ENCODE measurements at places on chromosomes 7 and 10.

GRCh38 chr10:130757821-130758489, 553.6 kb downstream of the TCERG1L start:
- DNase-seq = no peak

- DNase-seq = no peak
Observed at GRCh38 chr10:130771491-130771946, 540.0 kb downstream of the TCERG1L start.

DNA sequence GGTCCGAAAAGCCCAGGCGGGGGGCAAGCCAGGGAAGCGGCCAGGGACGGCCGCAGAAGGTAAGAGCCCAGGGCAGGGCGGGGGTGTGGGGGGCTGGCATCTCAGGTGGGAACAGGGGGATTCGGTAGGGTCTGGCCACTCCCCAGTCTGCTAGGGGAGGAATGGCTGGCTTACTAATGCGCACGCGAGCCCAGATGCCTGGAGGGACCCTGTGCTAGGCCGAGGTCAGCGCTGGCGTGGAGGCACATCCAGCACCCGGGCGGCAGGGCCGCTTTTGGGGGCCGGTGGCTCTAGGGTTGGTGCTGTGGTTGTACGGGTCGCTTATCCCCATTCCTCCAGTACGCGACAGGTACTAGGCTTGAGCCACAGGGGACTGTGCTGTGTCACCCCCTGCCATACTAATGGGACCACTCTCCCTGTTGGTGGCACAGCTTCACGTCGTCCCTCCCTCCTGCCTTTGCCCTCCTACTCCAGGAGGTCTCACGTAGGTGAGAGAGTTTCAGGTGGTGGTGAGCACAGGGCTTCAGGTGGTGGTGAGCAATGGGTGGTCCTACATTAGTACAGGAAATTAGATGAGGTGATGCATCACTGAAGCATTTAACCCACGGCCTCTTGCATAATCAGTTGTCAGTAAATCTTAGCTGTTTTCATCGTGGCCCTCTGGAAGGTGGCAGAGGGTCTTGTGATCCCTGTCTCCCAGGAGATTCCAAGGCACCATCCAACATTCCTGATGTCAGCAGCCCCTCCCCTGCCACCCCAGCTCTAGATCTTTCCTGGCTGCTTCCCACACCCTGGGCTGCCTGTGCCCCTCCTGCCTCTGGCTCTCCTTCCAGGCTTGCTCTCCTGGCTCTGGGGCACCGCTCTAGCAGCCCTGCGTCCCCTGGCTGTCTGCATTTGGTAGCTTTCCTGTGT, 971 bp downstream of the AEBP1 start:
- DNase-seq = peak; percentile 65

DNA sequence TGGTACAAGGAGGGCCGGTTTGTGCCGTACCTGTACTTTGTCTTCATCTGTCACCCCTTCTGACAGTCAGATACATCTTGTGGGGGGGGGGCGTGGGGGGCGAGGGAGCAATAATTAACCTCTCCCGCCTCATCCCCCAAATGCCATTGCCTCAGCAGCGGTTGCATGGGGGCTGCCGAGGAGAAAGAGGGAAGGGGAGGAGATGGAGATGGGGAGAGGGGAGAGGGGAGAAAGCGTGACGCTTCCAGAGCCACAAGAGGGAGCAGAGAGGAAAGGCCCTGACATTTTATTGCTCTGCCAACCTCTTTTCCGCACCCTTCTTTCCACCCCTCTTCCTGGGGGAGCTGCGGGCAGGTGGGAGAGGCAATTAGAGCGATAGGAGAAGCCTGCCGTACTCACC, 11.8 kb downstream of the KAZALD1 start:
- DNase-seq = no peak

- no peak for DNase-seq
Observed at GRCh38 chr7:85306115-85306514, 119.3 kb upstream of the SEMA3D start.

DNA sequence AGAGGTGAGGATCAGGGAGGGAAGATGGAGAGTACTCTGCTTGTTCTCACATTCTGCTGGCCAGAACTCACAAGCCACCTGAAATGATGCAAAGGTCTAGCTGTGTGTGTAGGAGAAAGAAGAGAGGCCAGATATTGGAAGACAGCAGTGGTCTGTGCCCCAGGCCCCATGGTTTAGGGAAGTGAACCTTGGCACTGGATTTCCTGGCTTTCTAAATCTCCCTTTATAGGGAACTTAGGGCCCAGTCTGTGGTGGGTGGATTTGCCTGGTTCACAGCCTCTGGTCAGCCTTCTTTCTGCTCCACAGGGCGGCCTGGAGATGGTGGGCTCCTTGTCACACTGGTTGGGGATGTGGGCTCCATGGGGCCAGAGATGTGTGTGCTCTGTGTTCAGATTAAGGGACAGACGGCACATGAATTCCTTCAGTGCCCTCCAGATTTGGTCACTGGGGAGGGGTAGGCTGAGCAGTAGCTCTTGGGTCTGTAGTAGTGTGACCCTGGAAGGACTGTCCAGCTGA, 9.5 kb upstream of the SH2D4B start:
- DNase-seq = no peak

DNA sequence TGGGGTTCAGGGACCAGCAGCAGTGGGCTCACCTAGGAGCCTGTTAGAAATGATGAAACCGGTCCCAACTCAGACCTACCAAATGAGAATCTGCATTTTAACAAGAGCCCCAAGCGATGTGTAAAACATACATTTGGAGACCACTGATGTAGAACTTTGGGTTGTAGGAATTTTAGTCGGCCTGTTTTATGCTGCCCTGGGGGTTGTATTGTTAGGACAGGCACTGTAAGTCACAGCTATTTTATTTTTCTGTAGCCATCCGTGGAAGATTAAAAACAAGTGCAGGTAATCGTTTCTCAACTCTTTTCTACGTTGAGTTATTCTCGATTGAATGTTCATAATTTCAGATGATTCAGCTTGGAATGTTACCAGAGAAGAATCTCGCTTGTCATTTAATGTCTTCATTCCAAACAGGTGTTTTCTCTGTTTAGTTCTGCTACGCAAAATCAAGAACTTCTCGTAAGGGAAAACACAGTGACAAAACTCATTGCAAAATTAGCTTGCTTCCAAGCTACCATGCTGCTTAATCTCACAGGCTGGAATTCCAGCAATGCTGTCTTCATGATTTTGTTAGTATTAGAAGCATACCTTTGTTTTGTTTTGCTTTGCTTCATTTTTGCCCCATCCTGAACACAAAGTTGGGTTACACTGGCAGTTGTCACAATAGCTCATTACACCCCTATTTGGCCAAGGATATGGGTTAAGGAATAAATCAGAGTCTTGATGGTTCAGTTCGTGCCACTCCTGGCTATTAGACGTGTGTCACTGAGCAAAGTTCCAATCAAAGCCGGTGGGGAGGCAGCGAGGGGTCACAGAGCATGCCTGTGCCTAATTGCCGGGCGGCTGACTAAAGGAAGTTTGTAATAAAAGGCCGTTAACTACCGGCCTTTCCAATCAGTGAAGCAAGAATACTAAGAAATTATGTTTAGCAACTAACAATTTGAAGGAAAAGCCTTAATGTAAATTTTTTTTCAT, 676.9 kb downstream of the GATA3 start:
- no peak for DNase-seq

DNA sequence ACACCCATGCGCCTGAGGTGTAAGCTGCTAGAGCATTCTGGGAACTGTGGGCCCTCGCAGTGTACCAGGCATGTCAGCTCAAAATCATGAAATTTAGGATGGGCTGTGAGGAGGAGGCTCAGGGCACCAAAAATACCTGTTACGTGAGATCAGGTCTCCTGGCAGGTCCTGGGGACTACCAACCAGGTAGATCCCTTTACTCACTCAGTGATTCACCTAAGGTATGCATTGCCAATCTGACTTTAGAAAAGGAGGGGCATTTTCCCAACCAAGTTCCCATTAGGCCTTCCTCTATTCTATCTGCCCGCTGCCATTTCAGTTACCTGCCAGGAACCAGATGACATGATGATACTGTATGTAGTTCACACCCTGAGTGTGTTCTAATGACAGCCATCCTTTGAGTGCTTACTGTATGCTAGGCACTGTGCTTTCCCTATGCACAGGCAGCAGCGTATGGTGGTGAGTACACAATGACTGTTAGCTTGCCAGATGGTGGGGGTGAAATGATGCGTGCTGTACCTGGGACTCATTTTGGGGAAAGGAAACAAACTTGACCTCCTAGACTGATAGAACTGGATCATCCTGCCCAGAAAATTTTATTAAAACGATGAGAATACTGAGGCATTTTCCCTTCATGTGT, 62.0 kb downstream of the CFAP58 start:
- DNase-seq = no peak

GRCh38 chr7:127946847-127947246, 84.4 kb downstream of the LRRC4 start:
- DNase-seq = no peak

DNA sequence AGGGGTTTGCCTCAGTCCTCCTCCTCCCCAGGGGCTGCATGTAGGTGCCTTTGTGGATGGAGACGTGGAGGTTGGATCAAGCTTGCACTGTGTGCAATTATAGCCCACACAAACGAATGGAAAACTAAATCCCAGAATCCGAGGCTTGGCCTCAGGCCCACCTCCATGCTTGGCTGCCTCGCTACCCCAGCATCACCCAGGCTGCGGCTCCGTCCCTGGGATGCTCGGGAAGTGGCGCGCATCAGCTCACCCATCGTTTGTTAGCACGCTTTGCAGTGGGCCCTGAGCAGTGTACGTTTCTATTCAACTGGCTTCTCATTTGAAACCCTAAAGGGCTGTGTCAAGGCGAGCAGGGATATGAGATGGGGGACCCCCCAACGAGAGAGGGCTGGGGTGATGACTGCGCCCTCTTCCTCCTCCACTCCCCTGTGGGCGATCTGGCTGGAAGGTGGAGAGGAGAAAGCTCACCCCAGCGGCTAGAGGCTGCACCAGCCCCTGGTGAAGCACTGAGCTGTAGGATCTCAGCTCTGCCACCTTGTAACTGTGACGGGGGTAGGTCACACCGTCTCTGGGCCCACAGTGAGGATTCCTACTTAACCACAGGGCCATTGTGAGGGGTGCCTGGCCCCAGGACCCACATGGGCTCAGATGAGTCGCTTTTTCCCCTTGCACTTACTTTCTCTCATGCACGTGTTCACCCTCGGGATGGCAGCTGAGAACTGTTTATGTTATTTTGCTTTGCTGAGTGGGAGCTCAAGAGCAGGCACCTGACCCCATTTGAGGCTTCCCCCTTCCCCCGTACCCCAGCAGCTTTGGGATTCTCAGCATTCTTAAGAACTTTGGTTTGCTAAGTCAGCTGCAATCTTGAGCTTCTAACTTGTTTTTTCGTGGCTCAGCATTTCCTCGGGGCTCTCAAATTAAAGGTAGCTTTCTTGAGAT, 12.7 kb upstream of the BTBD16 start:
- DNase-seq = no peak

GRCh38 chr10:3654496-3654895, 130.5 kb downstream of the KLF6 start:
- no peak for DNase-seq

- DNase-seq = no peak
Observed at GRCh38 chr10:3427347-3427746, 254.8 kb upstream of the PITRM1 start.

DNA sequence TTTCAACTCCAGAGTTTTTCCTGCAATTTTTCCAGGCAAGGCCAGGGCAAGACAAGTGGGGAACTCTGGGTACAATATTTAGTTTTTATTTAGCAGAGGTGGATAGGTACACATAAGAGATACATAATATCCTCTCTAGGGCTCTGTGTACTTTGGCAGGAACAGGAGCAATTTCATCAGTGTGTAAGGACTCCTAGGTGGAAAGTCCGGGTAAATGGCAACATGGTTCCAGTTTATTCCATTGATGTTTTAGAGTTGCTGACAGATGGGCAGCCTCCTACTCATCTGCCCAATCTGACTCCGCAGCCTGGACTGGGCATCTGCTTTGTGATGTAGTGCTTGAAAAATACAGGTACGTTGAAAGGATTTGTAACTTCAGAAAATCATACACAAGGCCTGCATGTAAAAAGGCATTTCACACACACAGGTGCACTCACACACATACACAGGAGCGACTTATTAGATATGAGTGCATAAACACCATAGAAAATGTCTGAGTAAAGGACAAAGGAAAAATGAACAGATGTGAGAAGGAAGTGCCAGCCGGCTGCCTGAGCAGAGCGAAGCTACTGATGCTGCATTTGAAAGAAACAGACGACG, 5.7 kb downstream of the PON1 start:
- no peak for DNase-seq

DNA sequence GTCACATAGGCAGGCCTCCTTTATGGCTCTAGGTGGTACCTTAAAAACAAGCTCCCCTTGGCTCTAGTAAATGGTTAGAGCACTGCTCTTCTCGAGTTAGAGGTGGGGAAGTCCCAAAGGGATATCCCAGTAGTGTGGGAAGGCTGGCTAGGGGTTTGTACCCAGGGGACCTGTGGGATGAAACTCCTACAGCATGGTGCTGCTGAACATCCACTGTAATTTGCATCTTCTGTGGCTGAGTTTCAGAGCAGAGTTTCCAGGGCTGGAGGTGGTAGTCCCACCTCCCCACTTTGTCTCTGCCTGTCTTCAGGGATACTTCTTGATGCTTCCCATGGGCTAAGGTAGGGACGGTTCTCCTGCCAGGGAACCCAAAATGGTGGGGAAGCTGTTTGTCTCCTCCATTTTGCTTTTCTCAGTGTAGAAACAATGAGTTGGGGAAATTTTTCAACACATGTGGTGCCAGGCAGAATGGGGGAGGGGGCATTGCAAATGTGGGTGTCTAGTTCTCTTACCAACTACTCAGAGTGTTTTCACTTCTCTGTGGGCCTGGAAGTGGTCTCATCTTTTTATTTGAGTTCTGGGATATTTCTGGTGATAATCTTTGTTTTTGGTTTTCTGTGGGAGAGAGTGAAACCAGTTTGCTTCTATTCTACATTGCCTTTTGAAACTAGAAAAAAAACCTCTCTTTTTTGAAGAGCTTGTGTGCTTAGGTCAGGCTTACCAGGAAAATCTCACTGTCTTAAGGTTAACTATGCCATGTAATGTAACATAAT, 36.3 kb downstream of the SCART1 start:
- DNase-seq = no peak

DNA sequence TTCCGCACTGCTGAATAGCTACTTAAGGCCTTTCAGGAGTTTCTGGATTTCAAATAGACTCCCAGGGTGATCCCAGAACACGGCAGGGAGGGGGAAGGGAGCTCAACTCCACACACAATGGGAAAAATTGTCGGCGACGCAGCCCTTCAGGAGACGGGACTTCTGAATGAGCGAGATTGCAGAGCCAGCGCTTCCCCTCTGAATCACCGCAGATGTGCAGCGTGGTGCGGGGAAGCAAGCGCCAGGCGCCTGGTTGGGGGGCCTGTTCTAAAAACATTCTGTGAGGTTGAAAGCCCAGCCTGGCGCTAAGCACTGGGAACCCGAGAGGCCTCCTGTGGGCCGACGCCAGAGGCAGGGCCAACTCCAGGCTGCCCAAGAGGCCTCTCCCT, 163.3 kb downstream of the MAD1L1 start:
- no peak for DNase-seq

GRCh38 chr7:48424731-48425130, 253.5 kb downstream of the ABCA13 start:
- DNase-seq = no peak

DNA sequence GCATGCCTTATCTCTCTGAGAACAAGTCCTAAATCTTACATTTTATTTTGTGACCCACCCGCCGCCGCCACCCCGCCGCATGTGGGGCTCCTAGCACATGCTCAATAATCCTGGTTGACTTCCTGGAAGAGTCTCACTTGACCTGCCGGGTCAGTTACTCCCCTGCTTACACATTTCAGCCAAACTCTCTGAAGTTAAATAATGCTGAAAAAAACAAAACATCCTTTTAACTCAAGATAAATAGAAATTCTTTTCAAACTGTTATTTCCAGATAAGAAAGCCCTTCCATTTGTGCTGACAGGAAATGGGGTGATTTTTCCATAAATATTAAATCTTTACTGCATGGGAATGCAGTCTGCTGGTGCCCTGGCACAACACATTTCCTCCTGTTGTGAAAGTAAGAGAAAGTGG, 123.5 kb downstream of the ABLIM1 start:
- DNase-seq = no peak

Measured in Right ventricle myocardium inferior (tissue), 1 donor.